ENCODE measurements at places on chromosomes 2 and 18.

DNA sequence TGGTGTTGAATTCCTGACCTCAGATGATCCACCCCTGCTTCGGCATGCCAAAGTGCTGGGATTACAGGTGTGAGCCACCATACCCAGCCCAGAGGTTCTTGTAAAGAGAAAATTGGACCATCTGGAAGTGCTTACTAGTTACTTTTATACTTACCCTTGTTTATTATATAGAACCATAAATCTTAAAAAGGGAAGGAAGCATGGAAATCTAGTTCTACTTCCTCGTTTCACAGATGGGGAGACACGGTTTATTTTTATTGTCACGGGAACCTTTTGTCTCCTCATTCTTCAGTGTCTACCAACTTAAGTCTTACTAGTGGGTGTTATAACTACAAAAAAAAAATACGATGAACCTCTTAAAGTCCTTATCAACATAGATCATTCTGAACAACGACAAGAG, 45.8 kb upstream of the PDK1 start:
- DNase-seq = no peak

DNA sequence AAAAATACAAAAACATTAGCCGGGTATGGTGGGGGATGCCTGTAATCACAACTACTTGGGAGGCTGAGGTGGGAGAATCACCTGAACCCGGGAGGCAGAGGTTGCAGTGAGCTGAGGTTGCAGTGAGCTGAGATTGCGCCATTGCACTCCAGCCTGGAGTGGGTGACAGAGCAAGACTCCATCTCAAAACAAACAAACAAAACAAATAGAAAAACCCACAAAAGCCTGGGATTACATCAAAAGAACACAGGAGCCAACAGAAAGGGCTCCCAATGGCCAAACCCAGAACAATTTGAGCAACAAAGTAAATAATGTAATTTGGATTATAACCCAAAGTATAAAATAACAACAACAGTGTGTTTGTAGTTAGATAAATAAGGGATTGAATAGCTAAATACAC, 159.8 kb downstream of the UXS1 start:
- no peak for DNase-seq

DNA sequence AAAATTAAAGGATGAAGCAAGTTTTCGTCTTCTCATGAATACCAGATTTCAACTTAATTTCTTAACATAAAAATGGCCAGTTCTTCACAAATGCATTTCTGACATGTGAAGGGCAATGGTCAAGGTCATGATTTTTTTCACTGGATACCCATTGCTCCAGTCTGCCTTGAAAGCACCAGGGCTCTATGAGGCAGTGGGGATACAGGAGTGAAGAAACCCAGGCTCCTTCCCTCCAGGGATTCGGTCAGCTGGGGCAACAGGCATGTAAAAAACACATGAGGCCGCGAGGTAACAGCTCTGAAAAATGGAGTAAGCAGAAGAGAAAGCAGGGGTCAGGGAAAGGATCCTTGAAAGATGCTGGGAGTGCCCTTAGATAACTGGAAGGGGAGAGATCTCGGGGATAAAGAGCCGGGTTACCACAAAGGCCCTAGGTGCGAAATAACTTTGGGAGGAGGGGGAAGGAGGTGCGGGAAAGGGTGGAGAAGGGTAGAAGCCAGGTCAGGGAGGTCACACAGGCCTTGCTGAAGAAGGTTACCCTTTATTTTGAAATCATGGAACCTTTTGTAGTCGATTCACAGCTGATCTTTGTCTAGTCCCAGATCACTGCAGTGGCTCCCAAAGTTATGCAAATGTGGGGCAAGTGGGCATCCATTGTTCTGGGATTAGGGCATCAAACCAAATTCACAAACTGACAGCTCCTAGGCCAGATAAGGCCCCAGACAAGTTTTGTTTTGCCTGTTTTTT, 5.2 kb upstream of the SPRED2 start:
- DNase-seq = no peak

GRCh38 chr18:68847219-68847837, 49.4 kb downstream of the CCDC102B start:
- DNase-seq = no peak

DNA sequence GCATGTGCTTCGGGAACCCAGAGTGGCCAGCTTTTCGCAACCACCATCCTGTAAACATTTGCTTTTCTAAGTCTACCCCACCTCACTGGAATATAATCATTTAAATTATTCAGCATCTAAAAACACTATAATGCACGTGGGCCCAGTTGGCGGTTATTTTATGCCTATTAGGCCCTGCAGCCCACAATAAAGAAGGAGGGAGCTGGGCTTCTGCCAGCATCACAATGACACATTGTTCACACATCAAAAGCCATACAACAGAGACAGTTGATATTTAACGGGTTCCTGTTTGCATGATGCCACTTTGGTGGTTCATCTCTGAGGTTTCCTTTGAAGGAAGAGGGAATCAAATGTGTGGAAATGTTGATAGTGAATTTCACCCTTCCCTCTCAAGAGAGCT, 916.0 kb upstream of the CELF4 start:
- peak; percentile 51 for DNase-seq

DNA sequence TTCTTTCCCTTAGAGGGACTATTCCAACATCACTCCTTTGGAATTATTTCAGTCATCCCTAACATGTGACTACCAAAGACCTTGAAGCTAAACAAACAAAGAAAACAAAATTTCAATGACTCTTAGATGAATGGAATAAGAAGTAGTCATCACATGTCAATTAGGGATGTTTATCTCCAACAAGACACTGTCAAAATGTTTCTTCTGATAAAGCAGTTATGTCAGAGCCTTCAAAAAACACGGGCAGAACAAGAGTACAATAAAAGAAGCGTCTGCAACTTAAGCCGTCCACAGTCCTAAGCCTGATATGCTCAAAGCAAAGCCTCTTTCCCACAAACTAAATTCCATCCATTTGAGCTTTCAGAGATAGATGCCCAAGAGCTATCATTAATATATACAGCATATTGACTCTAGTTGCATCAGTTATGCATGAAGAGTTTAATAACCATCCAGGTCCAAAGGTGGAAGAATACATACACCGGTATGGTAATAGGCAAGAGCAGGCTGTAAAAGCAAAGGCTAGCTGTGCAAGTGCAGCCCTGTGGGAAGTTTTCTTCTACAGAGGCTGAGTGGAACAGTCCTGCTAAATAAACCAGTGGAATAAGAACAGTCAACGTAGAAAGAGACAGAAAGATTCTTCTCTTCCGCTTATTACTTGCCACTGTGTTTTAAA, 98.1 kb downstream of the ICA1L start:
- no peak for DNase-seq

GRCh38 chr18:5155907-5156287, 41.2 kb downstream of the AKAIN1 start:
- no peak for DNase-seq

DNA sequence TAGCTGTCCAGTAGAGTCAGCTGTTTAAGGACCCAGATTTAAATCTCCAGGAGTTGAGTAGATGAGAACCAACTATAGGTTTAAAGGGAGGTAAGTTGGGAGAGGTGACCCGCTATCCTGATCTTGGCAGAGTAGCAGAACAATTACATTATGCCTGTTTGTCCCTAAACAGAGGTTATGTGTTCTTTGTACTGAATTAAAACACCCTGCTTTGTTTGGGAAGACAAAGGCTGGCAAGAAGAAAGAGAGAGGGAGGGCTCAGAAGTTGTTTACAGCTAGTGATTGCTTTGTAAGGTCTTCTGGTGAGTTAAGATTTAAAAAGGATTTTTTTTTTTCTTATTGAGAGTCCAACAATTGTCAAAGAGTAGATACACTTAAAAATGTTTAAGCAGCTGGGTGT, 37.3 kb downstream of the USP14 start:
- no peak for DNase-seq

DNA sequence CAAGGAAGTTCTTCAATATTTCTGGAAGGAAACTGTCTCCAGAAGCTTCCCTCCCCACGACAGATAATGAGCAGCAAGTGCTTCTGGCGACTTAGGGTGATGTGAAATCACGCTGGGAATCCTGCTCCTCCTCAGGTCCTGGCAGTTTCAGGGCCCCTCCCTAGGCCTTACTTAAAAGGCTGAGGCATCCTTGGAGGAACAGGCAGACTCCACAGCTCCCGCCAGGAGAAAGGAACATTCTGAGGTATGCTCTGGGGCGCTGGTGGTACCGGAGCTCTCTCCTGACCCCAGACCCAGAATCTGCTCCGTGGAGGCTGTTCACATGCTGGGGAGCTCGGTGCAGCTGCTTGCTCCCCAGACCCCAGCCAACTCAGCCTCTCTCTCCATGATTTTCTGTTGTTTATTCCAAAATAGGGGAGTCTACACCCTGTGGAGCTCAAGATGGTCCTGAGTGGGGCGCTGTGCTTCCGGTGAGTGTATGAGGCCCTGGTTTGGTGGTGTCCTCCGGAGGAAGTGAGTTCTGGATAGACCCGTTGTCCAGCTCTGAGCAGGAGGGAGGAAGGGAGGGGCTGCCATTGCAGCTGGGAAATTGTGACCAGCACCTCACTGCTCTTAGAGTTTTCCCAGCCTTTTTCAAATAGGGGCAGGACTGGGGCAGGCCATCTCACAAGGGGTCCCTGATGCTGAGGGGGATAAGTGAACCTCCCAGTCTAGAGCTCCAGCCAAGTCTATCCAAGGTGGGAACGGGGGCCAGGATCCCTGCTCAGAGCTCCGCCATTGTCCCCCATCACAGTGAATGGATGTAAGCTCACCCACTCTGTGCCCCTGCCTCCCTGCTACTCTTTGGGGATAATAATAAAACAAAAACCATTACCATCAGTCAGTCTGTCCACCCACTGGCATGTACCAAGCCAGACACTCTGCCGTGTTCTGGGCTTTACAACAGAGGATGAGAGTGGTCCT, at the start of gene IL36RN:
IL36RN (plus strand) TSS at position 201 of the 963 bp plus-strand sequence; CDS start at position 442, 241 bp downstream.
- no peak for DNase-seq

- no peak for DNase-seq
These were observed 232.6 kb downstream of the ATAD2B start for GRCh38 chr2:23694058-23695045.

- peak; percentile 91 for DNase-seq
These were observed 133.1 kb downstream of the NCKAP5 start for GRCh38 chr2:133434959-133435668.

DNA sequence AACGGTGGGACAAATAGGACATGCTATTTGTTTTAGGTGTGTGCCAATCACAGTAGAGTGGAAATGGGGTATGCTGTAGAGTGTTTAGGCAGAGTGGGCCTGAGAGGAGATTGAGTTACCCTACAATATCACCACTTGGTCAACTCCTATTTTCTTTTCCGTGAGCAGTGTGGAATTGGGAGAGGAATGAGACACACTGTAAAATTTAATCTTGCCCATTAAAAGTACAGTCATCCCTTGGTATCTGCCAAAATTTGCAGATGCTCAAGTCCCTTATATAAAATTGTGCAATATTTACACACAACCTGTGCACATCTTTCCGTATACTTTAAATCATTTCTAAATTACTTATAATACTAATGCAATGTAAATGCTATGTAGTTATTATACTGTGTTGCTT, 12.4 kb downstream of the FBXO48 start:
- DNase-seq = no peak

All from DMS153 (cell line).